ENCODE measurements at places on chromosomes 5 and 9.
A peak's percentile ranks its signal among the peaks of the same experiment; 100 is the strongest.

- DNase-seq = peak; percentile 31
Observed at GRCh38 chr5:151156507-151157420, 815 bp downstream of the ANXA6 start.

- DNase-seq = no peak
Observed at GRCh38 chr5:139378101-139378825, 4.8 kb downstream of the SLC23A1 start.

DNA sequence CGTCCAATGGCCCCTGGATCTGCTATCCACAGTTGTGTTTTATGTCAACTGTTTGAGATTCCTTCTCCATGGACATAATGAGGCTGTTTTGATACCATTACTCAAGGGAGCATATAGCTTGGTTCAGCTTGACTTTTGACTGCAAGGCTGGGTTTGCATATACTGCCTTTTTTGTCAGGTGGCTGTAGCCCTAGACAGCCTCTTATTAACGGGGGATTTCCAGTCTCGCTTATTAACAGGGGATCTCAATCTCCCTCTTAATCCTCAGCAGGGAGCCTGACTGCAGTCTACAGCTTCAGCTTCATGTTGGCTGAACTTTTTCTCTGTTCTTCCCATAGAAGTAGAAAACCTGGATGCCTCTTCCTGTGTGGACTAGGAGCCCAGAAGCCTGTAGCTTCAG is 73.7 kb upstream of the TNC start:
- no peak for DNase-seq

DNA sequence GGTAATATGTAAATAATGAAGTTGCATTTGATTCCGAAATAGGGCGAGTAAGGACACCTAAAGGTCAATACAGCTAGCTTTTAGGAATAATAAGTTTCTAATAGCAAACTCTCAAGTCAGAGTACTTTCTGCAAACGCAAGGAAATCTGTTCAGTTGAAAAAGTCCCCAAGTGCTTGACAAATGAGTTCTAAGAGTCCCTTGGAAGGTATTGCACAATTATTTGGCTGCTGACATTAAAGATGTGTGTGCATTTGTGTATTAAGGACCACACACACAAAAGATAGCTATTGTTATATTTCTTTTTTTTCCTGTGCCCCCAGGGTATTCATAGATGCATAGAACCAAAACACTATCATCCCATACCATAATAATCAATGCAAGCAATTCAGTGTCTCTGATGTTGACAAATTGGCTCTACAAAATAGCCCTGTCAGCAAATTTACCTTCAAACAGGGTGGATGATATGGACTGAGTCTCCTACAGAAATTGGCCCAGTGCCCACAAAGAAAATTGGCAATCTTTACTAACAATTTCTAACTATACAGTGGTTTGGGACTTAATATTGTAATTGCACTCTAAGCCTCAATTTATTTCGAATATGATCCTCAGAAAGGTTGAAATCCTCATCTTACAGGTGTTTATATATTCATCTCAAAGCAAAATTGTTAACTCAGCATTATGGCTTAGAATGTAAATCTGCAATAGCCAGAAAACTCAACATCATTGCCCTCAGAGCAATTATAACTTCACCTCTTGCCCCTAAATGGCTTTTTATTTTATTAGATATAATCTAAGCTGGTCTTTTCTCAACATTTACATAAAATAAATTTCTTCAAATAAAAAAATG is 827.2 kb downstream of the MAT2B start:
- DNase-seq = no peak

GRCh38 chr9:8694983-8695588 is 895.5 kb upstream of the DMAC1 start:
- no peak for DNase-seq

DNA sequence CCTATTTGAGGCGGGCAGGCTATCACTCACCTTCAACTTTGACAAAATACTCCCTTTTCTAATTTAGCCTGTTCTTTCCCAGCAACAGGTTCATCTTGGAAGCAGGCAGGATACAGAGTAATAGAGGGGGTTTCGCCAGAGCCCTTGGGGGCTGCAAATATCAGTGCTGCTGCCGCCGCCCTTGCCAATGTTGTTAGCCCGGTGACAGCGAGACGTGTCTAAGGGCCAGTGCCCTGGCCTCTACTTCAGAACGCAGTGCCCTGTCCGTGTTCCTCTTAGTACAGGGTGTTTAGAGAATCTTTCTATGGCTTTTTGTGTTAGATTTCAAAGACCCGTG is 703 bp downstream of the FAM120AOS start:
- DNase-seq = no peak

DNA sequence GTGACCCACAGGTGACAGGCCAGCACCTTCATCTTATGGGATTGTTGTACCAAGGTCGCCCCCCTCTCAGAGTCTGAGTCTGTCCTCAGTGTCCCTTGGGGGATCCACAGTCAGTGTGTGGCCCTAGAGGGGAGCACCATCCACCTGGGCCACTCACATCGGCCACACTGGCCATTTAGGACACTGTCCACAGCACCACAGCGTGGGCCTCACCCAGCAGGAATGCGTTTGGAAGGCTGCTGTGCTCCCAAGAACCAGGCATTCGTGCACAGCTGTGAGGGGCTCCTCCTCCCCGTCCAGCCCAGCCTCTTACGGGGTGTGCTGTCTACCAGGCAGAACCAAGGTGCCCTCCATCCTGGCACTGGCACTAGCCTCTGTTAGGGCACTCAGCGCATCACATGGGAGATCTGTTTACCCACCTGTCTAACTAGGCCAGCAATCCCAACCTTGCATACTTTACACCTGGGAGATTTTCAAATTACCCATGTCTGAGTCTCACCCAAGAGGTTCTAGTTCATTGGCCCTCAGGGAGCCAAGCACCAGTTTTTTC is 24.5 kb upstream of the UBE2QL1 start:
- no peak for DNase-seq

- no peak for DNase-seq
Observed at GRCh38 chr5:17004441-17005106, 68.5 kb upstream of the MYO10 start.
